ENCODE measurements at places on chromosomes 13 and 19. TPM values are rescaled to one million over a fixed set of nuclear protein-coding genes. Genes with fewer than 3 reads are reported as not detected.
A peak's percentile ranks its signal among the peaks of the same experiment; 100 is the strongest.

SOX1 gene
- not detected for polyA plus RNA-seq

EDNRB gene
- polyA plus RNA-seq: 0.42 TPM

SYT5 gene
- 0.38 TPM for polyA plus RNA-seq

CA11 gene
- polyA plus RNA-seq: 3.5 TPM

NMRK2 gene
- polyA plus RNA-seq: not detected

ACP7 gene
- polyA plus RNA-seq: 0.47 TPM

PTPRS gene
- 20.2 TPM for polyA plus RNA-seq

UBAC2 gene
- 95.9 TPM for polyA plus RNA-seq

TUBA3C gene
- not detected for polyA plus RNA-seq

PRX gene
- 0.52 TPM for polyA plus RNA-seq

FPR1 gene
- polyA plus RNA-seq: not detected

CYP2S1 gene
- not detected for polyA plus RNA-seq

- no peaks in the 10 kb centered on the region for H3K4me1 ChIP-seq
- no peak overlapping the region for H3K27ac ChIP-seq
- no peaks in the 10 kb centered on the region for H3K27me3 ChIP-seq
- DNase-seq: no peak
Observed at GRCh38 chr13:63304497-63304896, 1888.8 kb upstream of the PCDH20 start.

- H3K36me3 ChIP-seq: peaks cover 7% of the 10 kb centered on the region
- peak; percentile 36 for DNase-seq
- peaks cover 22% of the 10 kb centered on the region for H3K4me1 ChIP-seq
- H3K4me3 ChIP-seq: no peak overlapping the region
Observed at GRCh38 chr19:10189616-10190015, 5.1 kb downstream of the DNMT1 start.

GRCh38 chr13:113650275-113650674, 7.7 kb downstream of the ATP4B start:
- no peaks in the 10 kb centered on the region for H3K36me3 ChIP-seq
- H3K27ac ChIP-seq: no peak overlapping the region
- no peaks in the 10 kb centered on the region for H3K4me1 ChIP-seq

- no peaks in the 10 kb centered on the region for H3K36me3 ChIP-seq
- DNase-seq: no peak
- no peaks in the 10 kb centered on the region for H3K4me1 ChIP-seq
- no peak overlapping the region for H3K27ac ChIP-seq
- no peak overlapping the region for H3K4me3 ChIP-seq
Observed at GRCh38 chr13:20151016-20151415, 9.8 kb downstream of the GJA3 start.

GRCh38 chr19:35445826-35446593, 2.0 kb upstream of the FFAR2 start:
- peaks cover 50% of the 10 kb centered on the region for H3K27me3 ChIP-seq
- no peak overlapping the region for H3K27ac ChIP-seq
- no peak for DNase-seq
- H3K4me1 ChIP-seq: no peaks in the 10 kb centered on the region
- H3K4me3 ChIP-seq: no peak overlapping the region

- no peaks in the 10 kb centered on the region for H3K27me3 ChIP-seq
- H3K36me3 ChIP-seq: no peaks in the 10 kb centered on the region
- H3K4me1 ChIP-seq: no peaks in the 10 kb centered on the region
Observed at GRCh38 chr13:112530861-112531260, 57.1 kb downstream of the TUBGCP3 start.

GRCh38 chr13:106318941-106319411, 216.5 kb downstream of the EFNB2 start:
- peak overlapping the region; percentile 17 for H3K4me3 ChIP-seq
- DNase-seq: peak; percentile 91
- H3K27me3 ChIP-seq: no peaks in the 10 kb centered on the region
- H3K4me1 ChIP-seq: peaks cover 14% of the 10 kb centered on the region
- H3K36me3 ChIP-seq: no peaks in the 10 kb centered on the region

DNA sequence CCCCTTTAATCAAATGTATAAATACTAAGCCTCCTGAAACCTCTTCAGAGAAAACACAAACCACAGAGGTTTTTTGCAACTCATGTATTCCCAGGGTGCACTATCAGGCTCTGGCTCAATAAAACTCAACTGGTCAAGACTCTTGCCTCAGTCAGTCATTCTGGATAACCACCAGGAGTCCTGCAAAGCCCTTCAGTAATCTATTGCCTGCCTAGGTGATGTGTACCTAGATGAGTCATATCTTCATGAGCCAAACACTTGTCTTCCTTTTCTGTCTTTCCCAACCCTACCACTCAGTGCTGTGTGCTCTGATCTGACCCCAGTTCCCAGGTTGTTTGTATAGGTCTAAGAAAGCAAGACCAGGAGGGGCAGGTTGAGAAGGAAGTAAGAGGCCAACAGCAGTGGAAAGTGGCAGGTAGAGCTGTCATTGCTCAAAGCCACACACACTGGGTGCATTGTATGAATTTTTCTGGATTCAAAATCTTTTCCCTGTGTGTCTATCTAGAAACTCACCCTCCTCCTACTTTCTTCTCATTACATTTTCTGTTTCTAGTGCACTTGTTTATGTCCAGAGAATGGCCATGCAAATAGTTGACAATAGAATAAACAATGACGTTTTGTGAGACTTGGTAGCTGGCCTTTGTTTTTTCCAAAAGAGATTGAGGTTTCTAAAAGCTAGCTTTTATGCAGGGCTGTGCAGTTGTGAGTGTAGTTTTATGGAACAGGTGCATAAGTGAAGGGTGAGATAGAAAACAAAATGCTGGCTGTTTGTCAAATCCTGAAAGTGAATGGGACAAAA, 48.1 kb downstream of the PSG1 start:
- no peak for DNase-seq
- H3K4me3 ChIP-seq: no peak overlapping the region
- no peak overlapping the region for H3K27ac ChIP-seq
- H3K27me3 ChIP-seq: no peaks in the 10 kb centered on the region
- H3K36me3 ChIP-seq: no peaks in the 10 kb centered on the region

DNA sequence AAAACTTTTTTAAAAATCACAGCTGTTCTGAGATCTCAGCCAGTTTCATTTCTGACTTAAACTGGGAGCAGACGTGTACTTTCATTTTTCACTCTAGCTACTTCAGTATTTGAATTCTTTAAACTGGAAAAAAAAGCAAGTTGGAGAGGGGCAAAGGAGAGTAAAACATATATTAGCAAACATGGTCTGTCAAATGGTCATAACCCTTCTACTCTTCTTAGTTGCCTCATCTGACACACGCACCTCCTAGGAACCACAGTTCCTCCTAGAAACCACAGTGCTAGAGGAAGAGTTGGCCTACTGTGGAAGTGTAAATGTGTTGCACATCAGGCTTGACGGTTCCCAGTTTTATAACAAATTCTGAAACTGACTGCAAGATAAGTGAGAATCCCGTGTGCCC, 47.2 kb downstream of the TM9SF2 start:
- DNase-seq: no peak
- H3K36me3 ChIP-seq: peaks cover 73% of the 10 kb centered on the region
- H3K27me3 ChIP-seq: no peaks in the 10 kb centered on the region
- no peak overlapping the region for H3K27ac ChIP-seq

GRCh38 chr13:73715114-73715910, 418.9 kb downstream of the KLF12 start:
- no peak overlapping the region for H3K4me3 ChIP-seq
- peaks cover 5% of the 10 kb centered on the region for H3K4me1 ChIP-seq
- H3K27me3 ChIP-seq: no peaks in the 10 kb centered on the region
- DNase-seq: no peak

DNA sequence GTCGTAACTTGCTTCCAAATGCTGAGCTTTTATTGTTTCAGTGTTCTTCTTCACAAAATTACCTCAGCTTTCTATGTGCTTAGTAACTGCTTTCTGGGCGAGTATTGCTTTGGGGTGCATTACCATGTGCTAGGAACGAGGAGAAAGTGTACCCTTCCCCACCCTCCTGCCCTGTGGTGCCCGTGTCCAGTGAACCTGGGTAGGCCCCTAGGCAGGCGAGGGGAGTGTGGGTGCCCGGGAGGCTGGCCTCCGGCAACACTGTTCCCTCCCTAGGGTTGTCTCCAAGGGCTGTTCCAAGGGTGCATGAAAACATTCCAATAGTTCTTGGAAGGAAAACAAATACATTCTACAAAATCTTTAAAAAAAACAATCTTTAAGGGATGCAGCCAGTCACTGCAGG, 216.5 kb upstream of the SOX1 start:
- DNase-seq: no peak
- no peak overlapping the region for H3K27ac ChIP-seq
- H3K36me3 ChIP-seq: no peaks in the 10 kb centered on the region
- no peaks in the 10 kb centered on the region for H3K27me3 ChIP-seq

DNA sequence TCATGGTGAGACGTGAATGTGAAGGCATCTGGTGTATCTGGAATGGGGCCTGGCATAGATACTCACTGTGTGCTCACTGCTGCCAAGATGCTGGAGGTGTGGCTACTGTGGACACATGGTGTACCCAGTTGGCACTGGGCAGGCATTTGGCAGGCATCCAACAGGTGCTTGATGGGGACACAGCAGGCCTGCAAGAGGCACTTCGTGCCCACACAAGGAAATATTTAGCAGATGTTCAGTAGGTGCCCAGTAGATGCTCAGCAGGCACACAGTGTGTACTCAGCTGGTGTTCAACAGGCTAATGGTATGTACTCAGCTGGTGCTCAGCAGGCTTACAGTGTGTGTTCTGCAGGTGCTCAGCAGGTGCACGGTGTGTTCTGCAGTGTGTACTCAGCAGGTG, 14.2 kb downstream of the CRTC1 start:
- H3K27ac ChIP-seq: no peak overlapping the region
- peaks cover 6% of the 10 kb centered on the region for H3K4me1 ChIP-seq
- DNase-seq: no peak

GRCh38 chr13:20077086-20077485, 83.8 kb downstream of the GJA3 start:
- peaks cover 30% of the 10 kb centered on the region for H3K36me3 ChIP-seq
- DNase-seq: no peak
- H3K27me3 ChIP-seq: no peaks in the 10 kb centered on the region
- no peaks in the 10 kb centered on the region for H3K4me1 ChIP-seq
- H3K27ac ChIP-seq: no peak overlapping the region

- H3K4me3 ChIP-seq: no peak overlapping the region
- H3K27ac ChIP-seq: no peak overlapping the region
- H3K36me3 ChIP-seq: no peaks in the 10 kb centered on the region
- no peak for DNase-seq
- no peaks in the 10 kb centered on the region for H3K27me3 ChIP-seq
Observed at GRCh38 chr13:111913761-111914140, 153.2 kb upstream of the SOX1 start.

DNA sequence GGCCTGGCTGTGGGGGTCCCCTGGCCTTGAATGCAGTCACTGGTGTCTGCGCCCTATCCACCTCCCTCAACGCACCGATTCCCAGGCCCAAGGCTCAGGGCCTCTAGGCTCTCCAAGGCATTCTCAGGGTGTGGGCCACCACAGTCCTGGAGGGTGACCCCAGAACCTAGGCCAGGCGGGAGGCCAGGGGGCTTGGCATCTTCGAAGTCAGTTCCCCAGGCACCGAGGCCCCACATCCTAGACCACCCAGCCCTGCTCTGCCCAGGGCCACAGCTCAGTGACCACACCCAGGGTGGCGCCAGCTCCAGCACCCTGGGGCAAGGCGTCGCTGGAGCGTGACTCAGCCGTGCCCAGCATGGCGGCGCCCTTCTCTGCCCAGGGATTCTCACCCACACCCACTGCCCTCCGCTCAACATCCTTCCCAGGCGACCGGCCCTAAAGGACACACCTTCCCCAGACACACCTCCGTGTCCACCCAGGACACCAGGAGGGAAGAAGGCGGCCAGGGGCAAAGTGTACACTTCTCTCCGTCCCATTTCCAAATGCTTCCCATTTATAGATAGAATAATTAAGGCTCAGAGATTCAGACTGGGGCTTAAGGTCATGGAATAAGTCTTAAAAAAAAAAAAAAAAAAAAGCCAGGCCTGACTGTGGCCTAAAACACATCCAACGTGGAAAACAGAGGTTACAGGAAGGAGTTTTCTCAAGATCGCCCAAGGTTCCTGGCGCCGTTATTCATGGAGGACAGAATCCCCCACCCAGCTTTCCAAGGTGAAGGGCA, 36.4 kb upstream of the NANOS3 start:
- peak overlapping the region; percentile 100 for H3K27ac ChIP-seq
- DNase-seq: peak; percentile 94
- H3K27me3 ChIP-seq: no peaks in the 10 kb centered on the region
- peak overlapping the region; percentile 98 for H3K4me3 ChIP-seq
- peaks cover 17% of the 10 kb centered on the region for H3K36me3 ChIP-seq

DNA sequence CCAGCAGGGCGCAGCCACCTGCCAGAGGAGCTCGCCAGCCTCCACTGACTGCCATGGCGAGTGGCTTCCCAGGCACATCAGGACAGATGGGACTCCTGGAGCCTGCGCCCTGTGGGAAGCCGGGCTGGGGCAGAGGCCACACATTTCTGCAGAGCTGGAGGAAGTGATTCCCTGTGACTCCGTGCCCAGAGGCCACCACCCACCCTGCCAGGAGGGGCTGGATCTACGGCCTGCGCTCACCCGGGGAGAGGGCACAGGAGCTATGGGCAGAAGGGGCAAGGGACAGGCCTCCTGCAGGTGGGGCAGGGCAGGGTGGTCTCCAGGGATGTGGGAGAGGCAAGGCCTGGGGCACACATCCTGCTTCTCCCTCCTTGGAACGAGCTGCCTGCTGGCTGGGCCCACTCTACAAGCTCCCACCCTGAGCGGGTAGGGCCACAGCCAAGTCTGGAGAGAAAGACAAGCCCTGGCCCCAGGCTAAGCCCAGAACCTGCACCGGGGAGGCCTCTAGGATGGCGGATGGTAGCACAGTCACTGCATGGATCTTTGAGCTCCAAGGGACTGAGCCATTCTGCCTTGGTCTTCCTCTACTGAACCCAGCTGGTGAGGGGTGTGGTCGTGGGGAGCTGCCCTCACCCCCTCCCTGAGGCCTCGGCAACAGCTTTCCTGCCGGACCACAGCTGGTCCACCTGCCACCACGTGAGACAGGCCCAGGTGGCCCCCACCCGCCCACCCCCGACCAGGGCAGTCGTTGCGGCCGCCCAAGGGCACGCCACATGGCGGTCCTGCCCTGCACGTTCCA, 40.6 kb downstream of the CEBPG start:
- H3K36me3 ChIP-seq: no peaks in the 10 kb centered on the region
- H3K27me3 ChIP-seq: no peaks in the 10 kb centered on the region
- H3K27ac ChIP-seq: no peak overlapping the region
- DNase-seq: no peak

DNA sequence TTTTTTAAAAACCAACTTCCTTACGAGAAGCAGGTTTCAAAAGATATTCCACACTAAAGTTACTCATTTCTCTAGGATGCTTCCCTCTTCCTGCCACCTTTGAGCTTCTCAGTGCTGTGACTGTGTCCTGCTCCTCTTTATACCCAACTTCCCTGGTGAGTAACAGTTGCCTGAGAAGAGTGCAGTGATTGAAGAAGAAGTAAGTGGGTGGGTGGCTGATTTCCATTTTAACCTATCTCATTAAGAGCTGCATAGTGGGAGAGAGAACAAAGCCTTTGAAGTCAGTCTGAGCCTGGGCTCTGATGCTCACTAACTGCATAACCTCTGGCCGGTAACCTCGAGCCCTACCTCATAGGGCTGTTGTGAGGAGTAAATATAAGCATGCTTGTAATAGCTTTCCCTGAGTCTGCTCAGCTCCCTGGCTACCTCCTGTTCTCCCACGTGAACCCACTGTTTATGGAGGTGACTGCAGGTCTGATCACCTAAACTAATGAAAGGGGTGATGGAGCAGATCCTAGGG, 977.3 kb downstream of the UQCRFS1 start:
- no peaks in the 10 kb centered on the region for H3K36me3 ChIP-seq
- DNase-seq: no peak
- H3K27ac ChIP-seq: no peak overlapping the region
- H3K27me3 ChIP-seq: peaks cover 44% of the 10 kb centered on the region

GRCh38 chr13:23748109-23748990, 140.8 kb downstream of the MIPEP start:
- no peak overlapping the region for H3K4me3 ChIP-seq
- DNase-seq: no peak
- H3K27ac ChIP-seq: no peak overlapping the region
- H3K36me3 ChIP-seq: no peaks in the 10 kb centered on the region
- H3K27me3 ChIP-seq: no peaks in the 10 kb centered on the region

Data from GM23248 (cell line).